ENCODE measurements at places on chromosomes 6 and 20.

DNA sequence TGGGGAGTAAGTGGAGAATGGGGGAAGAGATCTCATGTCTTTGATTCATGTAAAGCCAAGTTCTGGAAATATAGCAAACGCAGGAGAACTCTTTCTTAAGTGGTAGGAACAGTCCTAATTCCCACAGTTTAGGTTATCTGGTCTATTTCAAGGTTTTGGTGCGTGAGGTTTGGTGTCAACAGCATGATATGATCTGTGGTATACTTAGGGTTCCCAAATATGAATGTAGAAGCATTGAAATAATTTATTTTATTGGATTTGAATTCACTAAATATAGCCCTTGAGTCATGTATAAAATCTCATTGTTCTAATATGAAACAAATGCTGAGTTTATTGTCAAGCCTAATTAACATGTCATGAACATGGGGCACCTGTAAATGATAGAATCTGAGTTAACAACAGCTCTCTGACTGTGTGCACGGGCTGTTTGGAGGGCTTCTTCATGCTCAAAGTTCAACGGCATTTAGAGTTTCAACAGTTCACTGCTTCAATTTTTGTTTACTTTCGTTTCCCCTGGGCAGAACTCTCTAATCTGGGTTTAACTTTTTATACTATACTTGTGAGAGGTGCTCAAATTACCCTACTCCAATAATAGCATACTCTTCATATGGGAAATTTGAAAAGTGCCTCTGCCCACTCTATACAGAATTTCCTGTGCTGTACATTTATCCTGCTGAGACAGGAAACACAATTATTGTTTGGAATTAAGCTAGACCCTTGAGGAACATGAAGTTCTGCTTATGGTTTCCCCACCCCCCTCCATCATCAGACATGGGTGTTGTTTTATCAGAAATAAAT, 236.3 kb upstream of the ZNF217 start:
- DNase-seq = peak; percentile 70

GRCh38 chr20:56001106-56001785, 4.1 kb downstream of the CBLN4 start:
- no peak for DNase-seq

DNA sequence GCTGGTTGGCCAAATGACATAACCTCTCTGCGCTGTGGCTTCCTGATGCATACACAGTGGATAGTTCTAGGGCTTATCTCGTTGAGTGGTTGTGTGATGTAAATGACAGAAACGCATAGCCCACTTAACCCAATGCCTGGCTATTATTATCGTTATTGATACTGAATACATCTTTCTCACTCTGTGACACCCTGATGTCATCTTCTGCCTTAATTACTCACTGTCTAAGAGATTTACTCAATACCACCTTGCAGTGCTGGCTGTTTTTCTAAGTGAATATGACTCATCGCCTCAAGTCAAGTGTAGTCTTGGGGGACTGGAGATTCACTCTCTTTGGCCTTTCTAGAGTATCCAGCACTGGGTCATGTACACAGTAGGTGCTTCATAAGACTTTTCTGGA, 73.6 kb downstream of the NDUFAF5 start:
- DNase-seq = no peak

- DNase-seq = no peak
These were observed 48.8 kb downstream of the MAPK14 start for GRCh38 chr6:36076178-36077063.

- peak; percentile 75 for DNase-seq
These were observed 268.0 kb downstream of the HACE1 start for GRCh38 chr6:104591573-104592334.

DNA sequence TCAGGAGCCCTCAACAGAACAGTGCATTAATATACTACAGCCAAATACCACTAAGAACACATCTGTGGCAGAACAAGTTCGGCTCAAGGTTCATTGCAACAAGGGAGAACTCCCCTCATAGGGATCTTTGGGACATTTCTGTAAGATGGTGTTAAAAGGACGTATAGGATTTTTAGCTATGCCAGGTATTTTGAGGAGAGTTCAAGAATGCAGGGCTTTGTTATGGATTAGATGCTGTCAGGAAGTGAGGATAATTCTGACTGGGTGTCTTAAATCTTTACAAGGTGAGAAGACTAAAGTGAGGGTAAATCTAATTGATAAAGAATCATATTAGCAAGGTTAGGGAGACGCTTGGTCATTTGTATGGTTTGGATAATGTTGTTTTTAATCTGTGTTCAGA, 83.7 kb upstream of the AHI1 start:
- no peak for DNase-seq

DNA sequence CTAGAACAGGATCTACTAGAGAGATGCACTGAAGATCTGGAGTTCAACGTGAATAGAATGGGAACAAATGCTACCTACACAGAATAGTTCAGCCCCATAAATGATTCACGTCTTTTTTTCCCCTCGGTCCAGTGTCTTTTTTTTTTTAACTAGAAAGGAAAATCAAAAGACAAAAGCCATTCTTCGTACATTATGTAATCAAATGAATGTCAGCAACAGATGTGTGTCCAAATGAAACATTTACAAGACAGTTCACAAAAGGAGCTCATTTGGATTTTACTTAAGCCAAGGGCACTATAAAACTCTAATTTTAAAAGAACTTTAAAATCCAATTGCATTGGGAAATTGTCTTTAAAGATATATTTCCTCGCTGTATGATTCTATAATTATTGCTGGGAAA, 42.4 kb downstream of the FAM184A start:
- no peak for DNase-seq

- DNase-seq = peak; percentile 19
These were observed 100.7 kb upstream of the HMGN3 start for GRCh38 chr6:79335133-79335674.

DNA sequence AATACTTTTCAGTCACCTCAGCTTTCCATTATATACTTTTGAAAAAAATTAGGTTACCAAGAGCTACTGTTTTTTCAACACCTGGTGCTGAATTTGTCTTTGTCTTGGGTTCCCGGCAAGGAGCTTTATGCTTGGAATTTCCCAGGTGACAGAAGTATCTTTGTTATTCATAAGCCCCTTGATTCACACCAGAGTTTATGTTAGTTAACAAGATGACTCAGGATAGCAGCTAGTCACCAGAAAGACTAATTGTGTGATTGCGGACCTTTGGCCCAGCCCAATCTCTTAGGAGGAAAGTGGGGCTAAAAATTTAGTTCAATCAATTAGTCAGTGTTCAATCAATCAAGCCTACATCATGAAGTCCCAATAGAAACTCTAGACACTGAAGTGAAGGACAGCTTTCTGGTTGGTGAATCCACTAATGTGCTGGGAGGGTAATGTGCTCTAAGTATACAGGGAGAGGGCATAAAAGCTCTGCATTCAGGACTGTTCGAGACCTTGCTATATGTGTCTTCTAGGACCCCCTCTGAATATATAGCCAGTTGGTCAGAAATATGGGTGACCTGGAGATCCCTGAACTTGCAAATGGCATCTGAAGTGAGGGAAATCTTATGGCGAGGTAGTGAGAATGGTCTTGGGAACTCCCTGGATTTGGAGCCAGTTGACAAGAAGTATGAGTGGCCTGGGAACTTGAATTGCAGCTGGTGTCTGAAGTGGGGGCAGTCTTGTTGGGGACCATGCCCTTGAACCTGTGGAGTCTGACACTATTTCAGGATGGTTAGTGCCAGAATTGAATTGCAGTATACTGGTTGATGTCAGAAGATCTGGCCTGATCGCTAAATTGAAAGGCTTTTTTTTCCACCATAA, 16.2 kb downstream of the TMEM30A start:
- DNase-seq = no peak

- no peak for DNase-seq
These were observed 63.4 kb downstream of the MTHFD1L start for GRCh38 chr6:150928882-150929281.

- DNase-seq = peak; percentile 33
These were observed 83.3 kb downstream of the DCDC2 start for GRCh38 chr6:24274441-24275083.

DNA sequence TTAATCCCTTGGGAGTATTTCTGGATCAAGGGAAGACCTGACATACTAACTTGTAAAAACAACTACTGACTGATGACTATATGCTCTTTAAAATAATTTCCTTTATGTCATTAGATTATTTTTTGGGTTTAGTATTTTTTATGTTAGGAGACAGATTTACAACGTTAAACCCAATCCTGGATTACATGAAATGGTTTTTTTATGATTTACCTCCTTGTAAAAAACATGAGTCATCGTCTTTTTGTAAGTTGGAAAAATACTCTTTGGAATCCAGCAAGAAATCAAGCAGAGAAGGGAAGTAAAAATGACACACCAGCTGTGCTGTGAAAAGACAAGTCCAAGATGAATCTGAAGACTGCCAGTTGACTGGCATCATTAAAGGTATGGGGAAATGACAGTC, 6.7 kb downstream of the STK4 start:
- peak; percentile 60 for DNase-seq

DNA sequence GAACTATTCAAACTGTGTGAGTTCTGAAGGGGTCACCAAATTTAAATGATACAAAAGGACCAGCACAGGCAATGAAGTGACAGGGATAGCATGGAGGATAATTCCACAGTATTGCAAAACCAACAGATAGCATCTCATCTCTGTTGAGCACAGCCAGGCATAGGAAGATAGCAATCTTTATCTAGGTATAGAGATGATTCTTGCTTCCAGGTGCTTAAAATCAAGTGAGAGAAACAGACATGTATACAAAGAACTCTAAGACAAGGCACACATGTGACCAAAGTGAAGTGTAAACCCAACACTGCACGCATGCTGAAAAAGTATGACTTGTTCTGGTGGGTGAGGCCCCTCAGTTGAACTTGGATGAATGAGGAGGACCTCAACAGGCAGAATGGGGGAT, 48.4 kb upstream of the ARMC2 start:
- no peak for DNase-seq

DNA sequence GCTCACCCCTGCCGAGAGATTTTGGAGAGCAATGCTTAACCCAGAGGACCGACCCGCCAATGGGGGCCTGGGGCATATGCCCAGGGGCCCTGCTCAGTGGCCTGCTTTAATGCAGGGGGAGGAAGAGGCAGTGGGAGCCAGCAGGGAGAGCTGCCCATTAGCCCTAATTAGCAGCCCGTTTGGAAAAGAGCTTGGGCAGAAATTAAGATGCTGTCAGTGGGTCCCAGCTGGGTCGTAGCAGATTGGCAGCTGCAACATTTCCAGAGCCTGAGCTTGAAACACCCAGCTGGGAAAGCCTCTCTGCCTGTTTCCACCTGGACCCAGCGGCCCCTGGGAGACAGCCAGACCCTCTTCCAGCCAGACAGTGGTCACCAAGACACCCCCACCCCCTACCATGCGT, 39.5 kb downstream of the CD40 start:
- DNase-seq = no peak

DNA sequence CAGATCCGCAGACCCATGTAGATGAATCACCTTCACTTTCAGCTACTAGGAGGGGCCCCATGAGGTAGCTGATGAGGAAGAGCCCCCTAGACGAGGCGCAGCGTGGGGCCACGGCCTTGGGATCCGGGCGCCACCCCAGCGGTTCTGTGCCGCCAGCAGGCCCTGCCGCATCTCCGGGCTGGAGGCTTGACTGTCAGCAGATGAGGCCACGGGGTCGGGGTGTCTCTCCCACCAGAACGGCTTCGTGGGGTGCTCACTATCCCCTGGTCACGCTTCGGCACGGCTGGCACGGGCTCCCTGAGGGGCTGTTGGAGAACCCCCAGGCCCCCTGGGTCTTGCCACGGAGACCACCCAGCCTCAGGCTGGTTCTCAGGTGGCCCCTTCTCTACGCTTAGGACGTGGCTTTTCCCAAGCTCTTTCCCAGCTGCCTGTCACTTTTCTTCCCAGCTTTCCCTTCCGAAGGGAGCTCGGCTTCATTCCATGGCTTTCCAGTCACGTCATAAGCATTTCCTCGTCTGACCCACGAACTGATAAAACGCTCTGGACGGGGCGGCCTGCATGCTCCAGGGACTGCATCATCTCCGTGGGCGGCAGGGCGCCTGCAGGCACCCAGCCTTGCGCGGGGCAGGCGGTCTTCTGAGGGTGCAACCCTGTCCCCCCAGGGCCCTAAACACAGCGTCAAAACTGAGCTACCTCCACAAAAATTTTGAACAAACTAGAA, 85.9 kb downstream of the THBS2 start:
- peak; percentile 99 for DNase-seq

DNA sequence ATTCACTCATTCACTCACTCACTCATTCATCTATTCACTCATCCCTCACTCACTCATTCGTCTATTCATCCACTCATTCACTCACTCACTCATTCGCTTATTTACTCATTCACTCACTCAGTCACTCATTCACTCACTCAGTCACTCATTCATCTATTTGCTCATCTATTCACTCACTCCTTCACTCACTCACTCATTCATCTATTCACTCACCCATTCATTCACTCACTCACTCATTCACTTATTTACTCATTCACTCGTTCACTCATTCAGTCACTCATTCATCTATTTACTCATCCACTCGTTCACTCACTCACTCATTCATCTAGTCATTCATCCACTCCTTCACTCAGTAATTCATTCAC, 128.2 kb downstream of the TTLL2 start:
- no peak for DNase-seq

DNA sequence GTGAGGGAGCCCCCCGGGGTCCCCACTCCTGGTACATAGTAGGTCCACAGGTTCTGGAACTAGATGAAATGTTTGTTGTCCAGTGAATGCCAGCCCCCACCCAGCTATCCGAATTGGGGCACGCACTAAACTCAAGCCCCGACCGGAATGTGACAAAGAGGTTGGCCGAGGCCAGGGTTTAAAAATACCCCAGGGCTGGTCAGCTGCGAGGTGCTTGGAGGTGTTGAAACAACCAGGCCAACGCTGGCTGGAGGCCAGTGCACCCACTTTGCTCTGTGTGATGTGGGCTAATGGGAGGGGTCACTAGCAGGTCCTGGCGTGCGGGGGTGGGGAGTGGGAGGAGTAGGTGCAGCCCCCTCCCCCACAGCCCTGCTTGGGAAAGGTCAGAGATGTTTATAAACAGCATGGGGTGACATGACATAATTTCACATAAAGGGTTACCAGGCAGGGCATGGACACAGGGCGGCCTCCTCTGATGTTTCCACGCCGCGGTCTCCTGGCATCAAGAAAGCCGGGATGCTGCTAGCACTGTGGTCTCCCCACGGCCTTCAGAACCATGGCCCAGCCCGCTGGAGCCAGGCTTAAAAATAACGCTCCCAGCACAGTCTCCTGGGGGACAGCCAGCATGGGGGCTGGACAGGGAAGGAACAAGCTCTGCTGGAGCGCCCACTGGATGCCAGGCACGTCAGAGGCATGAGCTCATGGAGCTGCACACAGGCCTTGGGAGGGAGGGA, 111.2 kb upstream of the PTPN1 start:
- peak; percentile 31 for DNase-seq
